NCI-H2081 (cell line): ENCODE measurements at places on chromosomes 11 and 22.

DNA sequence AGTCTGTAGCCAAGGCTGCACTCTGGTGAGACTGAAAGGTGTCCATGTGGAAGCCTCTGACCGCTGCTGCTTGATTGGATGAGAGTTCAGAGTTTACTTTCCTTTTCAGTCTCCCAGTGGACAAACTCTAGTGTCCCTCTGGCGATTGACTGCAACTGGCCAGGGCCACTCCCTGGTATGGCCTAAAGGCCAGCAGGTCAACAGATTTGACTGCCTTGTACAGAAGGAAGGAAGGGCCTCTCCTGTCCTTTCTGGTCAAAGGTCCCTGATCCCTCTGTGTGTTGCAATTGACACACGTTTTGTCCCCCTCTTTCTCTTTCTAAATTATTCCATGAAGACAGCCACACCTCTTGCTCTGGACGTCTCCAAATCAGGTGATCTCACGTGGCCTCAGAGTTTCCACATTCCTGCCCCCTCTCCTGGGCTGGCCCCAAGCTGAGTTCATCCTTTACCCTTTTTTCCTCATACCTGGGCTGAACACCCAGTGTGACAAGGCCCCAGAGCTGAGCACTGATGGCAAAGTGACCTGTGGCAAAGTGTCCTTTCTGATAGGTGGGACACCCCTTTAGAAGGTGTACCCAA lies 18.7 kb upstream of the FBLN1 start:
- no peak for DNase-seq

DNA sequence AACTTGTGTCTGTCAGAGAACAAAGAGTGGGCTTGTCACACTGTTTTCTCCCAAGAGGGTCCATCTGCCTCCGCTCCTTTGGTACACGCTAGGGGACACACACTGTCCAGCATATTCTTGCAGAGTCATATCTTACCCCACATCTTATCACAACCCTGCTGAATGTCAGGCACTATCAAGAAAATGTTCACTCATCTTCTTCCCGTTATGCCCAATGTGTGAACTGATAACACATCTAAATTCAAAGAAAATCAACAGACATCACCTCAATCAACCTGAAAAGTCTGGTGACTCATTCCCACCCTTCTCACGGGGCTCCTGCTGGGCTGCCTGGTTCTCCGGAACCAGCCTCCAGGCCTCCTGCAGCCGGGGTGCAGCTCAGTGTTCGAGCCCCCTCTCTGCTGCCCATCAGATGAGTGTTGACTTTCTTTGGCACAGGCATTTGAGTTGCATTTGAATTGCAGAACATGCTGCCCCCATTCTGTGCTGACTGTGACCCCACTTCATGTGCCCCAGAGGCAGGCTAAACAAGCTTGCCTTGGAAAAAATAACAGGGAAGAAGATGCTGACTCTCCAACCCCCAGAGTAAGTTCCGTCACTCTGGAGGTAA lies 19.4 kb downstream of the GRAP2 start:
- DNase-seq = no peak

GRCh38 chr11:102780491-102780918 lies at the start of gene MMP10:
MMP10 (minus strand) TSS chr11:102780628; CDS start chr11:102780591, 37 bp downstream.
- DNase-seq = peak; percentile 21

DNA sequence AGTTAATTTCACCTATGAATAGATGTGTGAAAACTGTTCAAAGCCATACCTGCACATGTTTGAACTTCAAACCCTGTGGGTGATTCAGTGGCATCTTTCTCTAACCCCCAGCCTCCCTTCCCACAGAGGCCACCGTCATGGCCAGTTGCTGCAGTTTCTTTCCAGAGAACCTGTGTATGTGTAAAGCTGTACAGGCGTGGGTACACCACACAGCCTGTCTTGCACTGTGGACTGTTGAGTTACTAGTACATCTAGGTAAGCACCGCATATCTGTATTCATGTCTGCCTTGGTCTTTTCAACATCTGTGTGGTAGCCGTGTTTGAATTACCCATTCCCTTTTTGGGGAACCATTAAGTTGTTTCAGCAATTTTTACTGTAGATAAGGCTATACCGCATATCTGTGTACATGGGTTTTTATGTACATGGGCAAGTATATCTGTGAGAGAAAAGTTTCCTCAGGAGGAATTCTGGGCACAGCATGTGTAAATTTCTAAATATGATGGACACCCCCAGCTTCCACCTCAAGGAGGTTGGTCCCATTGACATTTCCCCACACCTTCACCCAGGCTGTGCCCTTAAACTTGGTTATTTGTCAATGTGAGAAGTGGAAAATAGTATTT lies 13.9 kb downstream of the NEAT1 start:
- no peak for DNase-seq

GRCh38 chr22:20244691-20245576 lies 23.2 kb downstream of the RTN4R start:
- peak; percentile 40 for DNase-seq

- DNase-seq = no peak
Measured at GRCh38 chr22:24271386-24271854, 789 bp downstream of the SPECC1L start.

DNA sequence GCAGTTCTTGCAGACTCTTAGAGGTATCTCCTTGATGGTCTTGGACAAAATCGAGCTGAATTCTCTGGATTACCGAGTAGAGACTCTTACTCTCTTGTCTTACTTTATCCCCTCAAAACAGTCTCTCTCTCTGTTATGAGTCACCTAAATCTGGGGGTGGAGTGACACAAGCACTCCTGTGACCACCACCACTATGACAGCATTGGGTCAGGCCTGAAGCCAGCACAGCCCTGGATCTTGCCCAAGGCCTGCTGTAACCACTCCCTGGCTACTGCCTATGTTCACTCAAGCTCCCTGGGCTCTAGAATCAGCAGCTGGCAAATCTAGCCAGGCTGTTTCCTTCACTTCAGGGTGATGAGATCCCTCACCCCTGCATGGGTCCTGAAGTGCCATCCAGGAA lies 662.5 kb downstream of the LUZP2 start:
- no peak for DNase-seq

DNA sequence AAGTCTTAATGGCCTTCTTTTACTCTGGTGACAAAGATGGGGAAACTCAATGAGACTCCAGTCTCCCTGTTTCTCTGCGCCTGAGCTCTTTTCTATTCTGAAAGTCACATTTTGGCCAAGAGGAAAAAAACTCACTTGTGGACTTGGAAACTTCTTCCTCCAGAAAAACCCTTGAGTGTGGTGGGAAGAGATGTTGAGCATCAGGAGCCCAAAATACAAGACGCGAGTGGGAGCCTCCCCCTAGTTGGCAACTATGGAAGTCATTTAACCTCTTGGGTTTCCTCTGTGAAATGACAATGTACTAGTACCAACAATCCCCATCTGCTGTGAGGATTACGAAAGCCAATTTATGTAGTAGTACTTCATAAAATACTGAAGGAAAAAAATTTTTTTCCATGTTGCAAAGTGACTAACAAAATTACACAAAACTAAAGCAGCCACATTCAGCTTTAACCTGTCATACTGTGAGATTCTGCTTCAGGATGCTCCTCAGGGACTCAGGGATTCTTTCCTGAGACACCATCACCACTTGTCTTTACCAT lies 524 bp upstream of the SLC25A17 start:
- DNase-seq = no peak

- DNase-seq = no peak
Measured at GRCh38 chr11:76096552-76096951, 109.8 kb downstream of the WNT11 start.
